ENCODE measurements at places on chromosomes 1 and 21.

- no peak for DNase-seq
Measured at GRCh38 chr1:86748622-86749373, 44.4 kb downstream of the SH3GLB1 start.

DNA sequence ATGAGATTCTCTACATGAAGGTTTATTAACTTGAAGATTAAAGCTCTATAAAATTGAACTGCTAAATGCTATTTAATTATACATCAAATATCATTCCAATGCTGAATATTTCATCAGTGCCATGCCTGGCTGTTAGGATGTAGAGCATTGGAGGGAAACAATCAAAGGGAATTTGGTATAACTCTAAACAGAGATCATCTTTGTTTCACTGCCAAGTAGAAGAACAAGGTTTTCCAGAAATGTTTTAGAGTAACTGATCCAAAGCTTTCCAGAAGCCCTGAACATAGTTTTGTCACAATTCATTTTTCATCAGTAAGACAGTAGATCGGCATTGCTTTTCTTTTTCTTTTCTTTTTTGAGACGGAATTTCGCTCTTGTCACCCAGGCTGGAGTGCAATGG lies 5.9 kb upstream of the DSTYK start:
- peak; percentile 38 for DNase-seq

GRCh38 chr1:203178821-203179666 lies 3.4 kb upstream of the MYBPH start:
- DNase-seq = no peak

- DNase-seq = no peak
Measured at GRCh38 chr1:220353229-220354012, 81.2 kb upstream of the RAB3GAP2 start.

- DNase-seq = no peak
Measured at GRCh38 chr1:157652859-157653493, 47.6 kb downstream of the FCRL3 start.
